Esophagus muscularis mucosa (tissue), 4 donors: ENCODE measurements at places on chromosomes 12 and 14. TPM values are rescaled to one million over a fixed set of nuclear protein-coding genes. Genes with fewer than 3 reads are reported as not detected.

The KRT3 gene
- total RNA-seq, result not detected

The KRT5 gene
- total RNA-seq, result not detected

DNA sequence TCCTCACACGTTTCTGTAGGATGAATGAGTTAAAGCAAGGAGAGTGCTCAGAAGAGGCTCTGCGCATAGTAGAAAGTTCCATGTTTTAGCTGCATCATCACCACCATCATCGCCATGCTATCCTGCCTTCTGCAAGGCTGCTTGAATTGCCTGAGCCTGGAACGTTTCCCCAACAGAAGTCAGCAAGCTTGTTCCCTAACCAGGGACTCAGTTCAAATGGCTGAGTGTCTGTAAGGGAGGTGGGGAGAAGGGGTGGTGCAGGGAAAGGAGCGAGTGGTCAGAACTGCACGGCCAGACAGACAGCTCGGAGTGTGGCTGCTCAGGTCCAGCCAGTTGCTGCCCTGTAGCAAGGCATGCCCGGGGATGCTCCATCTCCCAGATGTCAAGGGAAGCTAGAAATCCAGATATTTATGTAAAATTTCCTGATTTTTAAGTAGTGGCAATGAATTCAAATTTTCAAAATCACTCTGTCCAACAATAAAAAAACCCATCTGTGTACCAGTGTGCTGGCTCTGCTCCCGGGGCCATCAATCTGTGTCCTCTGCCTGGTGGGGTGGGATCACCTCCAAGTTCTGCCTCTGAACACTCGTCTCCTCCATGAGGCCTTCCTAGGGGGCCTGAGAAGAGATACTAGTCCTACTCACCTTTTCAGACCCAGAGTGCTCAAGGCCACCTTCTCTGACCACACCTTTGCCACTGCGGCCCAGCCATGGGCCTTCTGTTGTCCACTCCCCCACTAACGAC, 162.7 kb downstream of the FOXN3 start:
- H3K36me3 ChIP-seq, result no peaks in the 10 kb centered on the region
- peaks cover 52% of the 10 kb centered on the region for H3K4me1 ChIP-seq
- no peaks in the 10 kb centered on the region for H3K27me3 ChIP-seq
- no peak overlapping the region for H3K4me3 ChIP-seq

- H3K4me1 ChIP-seq, result no peaks in the 10 kb centered on the region
- H3K4me3 ChIP-seq, result no peak overlapping the region
- H3K27me3 ChIP-seq, result no peaks in the 10 kb centered on the region
- DNase-seq, result no peak
Observed at GRCh38 chr14:42095155-42095554, 488.5 kb downstream of the LRFN5 start.

- no peak for DNase-seq
- peaks cover 94% of the 10 kb centered on the region for H3K36me3 ChIP-seq
- no peaks in the 10 kb centered on the region for H3K4me1 ChIP-seq
- no peaks in the 10 kb centered on the region for H3K27me3 ChIP-seq
Observed at GRCh38 chr14:64421166-64421565, 33.0 kb downstream of the MTHFD1 start.

- no peak overlapping the region for H3K27ac ChIP-seq
- no peak for DNase-seq
- H3K4me1 ChIP-seq, result no peaks in the 10 kb centered on the region
- no peaks in the 10 kb centered on the region for H3K36me3 ChIP-seq
- H3K27me3 ChIP-seq, result peaks cover 20% of the 10 kb centered on the region
- H3K4me3 ChIP-seq, result no peak overlapping the region
Observed at GRCh38 chr14:104200106-104200505, 61.7 kb downstream of the KIF26A start.

DNA sequence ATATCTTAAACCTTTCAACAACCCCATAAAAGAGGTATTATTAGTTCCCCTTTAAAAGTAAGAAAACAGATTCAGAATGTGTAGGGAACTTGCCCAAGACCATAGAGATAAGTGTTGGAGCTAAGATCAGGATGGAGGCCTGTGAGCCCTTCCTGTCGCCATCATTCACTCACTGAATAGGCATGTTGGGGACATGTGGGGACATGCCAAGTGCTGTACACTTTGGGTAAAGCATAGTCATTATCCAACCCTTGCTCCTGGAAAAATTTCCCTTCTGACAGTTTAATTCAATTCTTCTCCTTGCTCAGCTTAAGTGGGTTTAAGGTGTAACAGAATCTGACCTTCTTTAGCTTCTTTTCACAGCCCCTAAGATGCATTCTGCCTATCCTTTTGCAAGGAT, 28.0 kb upstream of the C12orf42 start:
- no peak for DNase-seq
- H3K27ac ChIP-seq, result no peak overlapping the region
- no peaks in the 10 kb centered on the region for H3K27me3 ChIP-seq
- no peaks in the 10 kb centered on the region for H3K36me3 ChIP-seq
